ENCODE measurements at places on chromosomes 1 and 21.
A peak's percentile ranks its signal among the peaks of the same experiment; 100 is the strongest.

DNA sequence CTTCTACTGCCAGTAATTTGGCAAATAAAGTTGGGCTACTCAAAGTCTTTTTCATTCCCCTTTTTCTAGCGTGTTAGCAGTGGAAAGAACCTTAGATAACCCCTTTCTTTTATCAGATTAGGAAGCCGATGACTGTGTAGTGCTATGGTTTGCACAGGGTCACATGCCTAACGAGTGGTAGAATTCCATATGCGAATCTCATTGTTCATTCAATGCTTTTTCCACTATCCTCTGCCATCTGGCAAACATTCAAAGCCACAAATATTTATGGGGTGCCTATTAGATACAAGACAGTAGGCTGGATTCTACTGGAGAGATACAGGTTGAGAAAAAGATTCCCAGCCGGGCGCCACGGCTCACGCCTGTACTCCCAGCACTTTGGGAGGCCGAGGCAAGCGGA lies 14.9 kb upstream of the IER5 start:
- no peak for DNase-seq

GRCh38 chr1:170354246-170354645 lies 177.7 kb upstream of the GORAB start:
- no peak for DNase-seq

DNA sequence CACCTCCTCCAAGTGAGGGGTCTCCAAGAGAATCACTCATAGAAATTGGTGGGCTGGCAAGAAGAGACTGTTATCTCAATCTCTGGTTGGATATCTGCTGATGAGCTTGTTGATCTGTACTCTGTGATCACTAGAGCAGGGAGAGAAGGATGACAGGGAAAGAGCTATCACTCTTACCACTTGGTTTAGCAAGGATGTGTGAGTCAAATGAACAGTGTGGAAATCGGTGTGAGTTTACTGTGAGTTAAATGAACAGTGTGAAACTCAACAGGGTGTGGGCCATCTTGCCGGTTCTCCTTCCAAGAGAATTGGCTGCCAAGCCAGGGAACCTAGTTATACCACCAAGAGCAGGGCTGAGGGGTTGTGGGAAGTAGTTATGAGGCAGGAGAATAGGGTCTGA lies 33.3 kb upstream of the CD1D start:
- no peak for DNase-seq

GRCh38 chr1:64895500-64895899 lies 70.8 kb downstream of the JAK1 start:
- DNase-seq, result peak; percentile 79

DNA sequence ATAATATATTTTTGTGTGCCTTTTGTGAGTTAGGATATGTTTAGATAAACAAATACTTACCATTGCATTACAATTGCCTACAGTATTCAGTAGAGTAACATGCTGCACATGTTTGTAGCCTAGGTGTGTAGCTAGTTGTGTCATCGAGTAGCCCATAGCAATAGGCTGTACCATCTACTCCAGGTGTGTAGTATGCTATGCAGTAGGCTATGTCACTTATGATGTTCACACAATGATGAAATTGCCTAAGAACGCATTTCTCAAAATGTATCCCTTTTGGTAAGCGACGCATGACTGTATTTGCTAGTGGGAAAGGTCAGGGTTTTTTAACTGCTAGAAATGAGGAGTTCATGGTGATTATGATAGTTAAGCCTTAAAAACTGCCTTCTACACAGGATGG lies 30.0 kb upstream of the B3GALT5 start:
- no peak for DNase-seq

- DNase-seq, result no peak
These were observed 291.8 kb upstream of the CAMK1G start for GRCh38 chr1:209291715-209292114.

GRCh38 chr1:187621951-187622350 lies 793.2 kb downstream of the PLA2G4A start:
- peak; percentile 24 for DNase-seq

Data from KBM-7 (cell line).